Activated CD8-positive, alpha-beta T cell treated with anti-CD3 and anti-CD28 coated beads for 36 hours (primary cell): ENCODE measurements at places on chromosomes 6 and 20. TPM values are rescaled to one million over a fixed set of nuclear protein-coding genes. Genes with fewer than 3 reads are reported as not detected.

- DNase-seq: no peak
Observed at GRCh38 chr20:38935285-38935684, 9.1 kb downstream of the FAM83D start.

DEF6 gene
- 99.1 TPM for total RNA-seq

GRCh38 chr20:63082939-63083735 is 76.4 kb upstream of the BHLHE23 start:
- DNase-seq: no peak

DNA sequence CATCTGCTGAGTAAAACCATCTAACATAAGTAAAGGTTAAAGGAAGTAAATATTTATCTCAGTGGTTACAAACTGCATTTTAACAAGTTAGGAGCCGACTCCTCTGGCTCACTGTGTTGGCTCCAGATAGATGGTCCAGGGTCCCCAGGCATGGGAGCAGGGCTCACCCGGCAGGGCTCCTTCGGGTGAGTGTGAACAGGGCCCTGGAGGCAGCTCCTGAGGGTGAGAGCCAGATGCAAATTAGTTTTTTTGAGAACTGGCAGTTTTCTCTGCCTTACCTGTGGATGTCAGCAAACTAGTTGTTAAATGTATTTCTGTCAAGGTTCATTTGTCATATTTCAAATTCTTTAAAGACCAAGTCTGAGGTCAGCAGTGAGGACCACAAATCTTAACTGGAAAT is 21.5 kb downstream of the TPBG start:
- DNase-seq: no peak

CDH4 gene
- 0.18 TPM for total RNA-seq

GRCh38 chr6:55963301-55963700 is 87.9 kb upstream of the BMP5 start:
- no peak for DNase-seq

LTB gene
- 375 TPM for total RNA-seq

- no peak for DNase-seq
Observed at GRCh38 chr6:818196-818595, 125.3 kb upstream of the EXOC2 start.

DNA sequence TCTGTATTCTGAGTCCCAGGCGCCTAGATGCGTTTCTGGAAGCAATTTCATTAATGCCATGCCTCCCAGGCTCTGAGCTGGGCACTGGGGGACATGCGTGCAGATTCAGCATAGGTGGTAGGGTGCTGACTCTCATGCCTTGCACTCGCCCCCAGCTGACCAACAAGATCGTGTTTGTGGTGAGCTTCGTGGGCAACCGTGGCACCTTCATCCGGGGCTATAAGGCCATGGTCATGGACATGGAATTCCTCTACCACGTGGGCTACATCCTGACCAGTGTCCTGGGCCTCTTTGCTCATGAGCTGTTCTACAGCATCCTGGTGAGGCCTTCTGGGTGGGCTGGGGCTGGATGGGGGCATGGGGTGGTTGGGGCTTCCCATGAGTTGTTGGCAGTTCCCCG is 21.6 kb downstream of the UQCC2 start:
- DNase-seq: no peak
